GM19239 (cell line): ENCODE measurements at places on chromosomes 5 and 9.

GRCh38 chr5:119207105-119207504, 136.2 kb downstream of the DMXL1 start:
- no peak for DNase-seq

- no peak for DNase-seq
Measured at GRCh38 chr5:36489505-36489904, 116.9 kb upstream of the SLC1A3 start.

- no peak for DNase-seq
Measured at GRCh38 chr9:15372455-15372854, 50.2 kb upstream of the SNAPC3 start.

- DNase-seq = no peak
Measured at GRCh38 chr5:156042726-156043125, 284.2 kb upstream of the SGCD start.

- DNase-seq = no peak
Measured at GRCh38 chr5:157603333-157604190, 28.0 kb upstream of the ADAM19 start.

DNA sequence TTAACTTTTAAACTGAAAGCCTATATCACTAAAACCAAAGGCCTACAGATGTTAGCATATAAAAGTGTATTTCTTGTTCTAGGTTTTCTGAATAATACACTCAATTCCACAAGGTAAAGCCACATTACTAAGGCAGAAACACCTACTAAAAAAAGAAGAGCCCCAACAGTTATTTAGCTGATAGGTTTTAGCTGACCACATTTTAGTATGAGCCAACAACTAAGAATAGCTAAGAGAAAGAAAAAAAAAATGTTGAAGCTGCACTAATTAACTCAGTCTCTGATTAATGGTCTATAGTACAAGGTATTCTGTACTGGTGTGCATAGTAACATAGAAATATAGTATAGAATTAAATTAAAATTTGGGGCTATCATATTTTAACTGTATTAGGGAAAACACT, 23.5 kb downstream of the ZFR start:
- DNase-seq = no peak

- no peak for DNase-seq
Measured at GRCh38 chr5:60633341-60633740, 66.6 kb downstream of the DEPDC1B start.

DNA sequence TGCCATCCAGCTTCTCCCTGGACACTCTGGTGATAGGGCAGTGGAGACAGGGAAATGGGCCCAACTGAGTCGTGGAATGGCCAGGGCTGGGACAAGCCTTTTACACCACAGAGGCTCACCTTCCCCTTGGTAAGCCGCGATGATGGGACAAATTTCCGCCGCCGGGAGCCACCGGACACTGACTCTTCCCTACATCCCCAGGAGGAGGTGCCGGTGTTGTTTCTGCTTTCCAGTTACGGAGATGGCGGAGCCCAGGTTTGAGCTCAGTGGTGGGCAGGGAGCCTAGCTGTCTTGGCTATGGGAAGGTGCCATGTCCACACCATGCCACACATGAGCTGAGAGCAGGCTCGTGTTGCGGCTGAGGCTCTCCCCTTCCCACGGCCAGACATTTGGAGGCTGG, 19.9 kb upstream of the WNK2 start:
- no peak for DNase-seq

DNA sequence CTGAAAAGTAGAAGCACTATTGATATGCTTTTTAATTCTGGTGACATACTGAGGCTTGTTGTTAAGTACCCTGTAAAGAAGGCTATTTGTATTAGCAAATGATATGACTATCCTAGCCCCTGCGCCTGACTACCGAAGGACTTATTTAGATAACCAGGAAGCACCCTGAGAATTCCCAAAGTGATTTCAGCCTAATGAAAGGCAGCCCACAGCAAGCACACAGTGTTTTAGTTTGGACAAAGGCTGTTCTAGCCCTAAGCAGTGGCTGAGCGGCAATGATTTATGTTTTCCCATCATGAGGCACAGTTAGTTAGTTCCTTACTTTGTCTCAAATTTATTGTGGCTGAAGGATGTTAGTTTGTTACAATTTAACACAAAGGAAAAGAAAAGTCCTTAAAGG, 235.3 kb downstream of the KCTD16 start:
- DNase-seq = no peak

DNA sequence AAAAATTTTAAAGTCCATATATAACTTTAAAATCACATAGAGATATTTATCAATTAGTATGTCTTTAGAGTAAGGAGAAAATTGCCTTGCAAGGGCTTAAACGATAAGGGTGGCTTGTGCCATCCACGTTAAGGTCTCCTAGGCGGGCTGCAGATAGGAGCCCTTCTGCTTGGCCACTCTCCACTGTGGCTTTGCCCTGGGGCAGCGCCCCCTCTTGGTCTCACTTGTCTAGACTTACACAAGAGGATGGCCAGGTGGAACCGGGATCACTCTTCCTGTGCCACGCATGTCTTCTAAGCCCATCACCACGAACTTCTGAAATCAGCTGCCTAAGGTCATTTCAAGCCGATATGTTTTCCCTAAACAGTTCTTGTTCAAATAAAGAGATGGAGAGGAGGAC, 2.9 kb downstream of the FPGS start:
- peak; percentile 43 for DNase-seq

DNA sequence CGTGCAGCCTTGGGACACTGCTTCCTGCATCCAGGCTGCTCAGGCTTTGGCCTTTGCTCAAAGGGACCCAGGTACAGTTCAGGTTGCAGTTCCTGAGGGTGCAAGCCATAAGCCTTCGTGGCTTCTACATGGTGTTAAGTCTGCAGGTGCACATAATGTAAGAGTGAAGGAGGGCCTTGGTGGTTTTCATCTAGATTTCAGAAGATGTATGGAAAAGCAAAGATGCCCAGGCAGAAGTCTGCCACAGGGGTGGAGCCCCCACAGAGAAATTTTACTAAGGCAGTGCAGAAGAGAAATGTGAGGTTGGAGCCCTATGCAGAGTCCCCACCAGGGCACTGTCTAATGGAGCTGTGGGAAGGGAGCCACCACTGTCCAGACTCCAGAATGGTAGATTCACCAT, 200.9 kb downstream of the ICE1 start:
- no peak for DNase-seq
